ENCODE measurements at places on chromosomes 16 and 17.

GRCh38 chr16:56608043-56608875 lies at the start of gene MT2A:
MT2A (plus strand) TSS chr16:56608584; CDS start chr16:56608656, 72 bp downstream.
- DNase-seq = peak; percentile 92

- peak; percentile 17 for DNase-seq
Measured at GRCh38 chr16:49921791-49922456, 66.0 kb upstream of the ZNF423 start.

DNA sequence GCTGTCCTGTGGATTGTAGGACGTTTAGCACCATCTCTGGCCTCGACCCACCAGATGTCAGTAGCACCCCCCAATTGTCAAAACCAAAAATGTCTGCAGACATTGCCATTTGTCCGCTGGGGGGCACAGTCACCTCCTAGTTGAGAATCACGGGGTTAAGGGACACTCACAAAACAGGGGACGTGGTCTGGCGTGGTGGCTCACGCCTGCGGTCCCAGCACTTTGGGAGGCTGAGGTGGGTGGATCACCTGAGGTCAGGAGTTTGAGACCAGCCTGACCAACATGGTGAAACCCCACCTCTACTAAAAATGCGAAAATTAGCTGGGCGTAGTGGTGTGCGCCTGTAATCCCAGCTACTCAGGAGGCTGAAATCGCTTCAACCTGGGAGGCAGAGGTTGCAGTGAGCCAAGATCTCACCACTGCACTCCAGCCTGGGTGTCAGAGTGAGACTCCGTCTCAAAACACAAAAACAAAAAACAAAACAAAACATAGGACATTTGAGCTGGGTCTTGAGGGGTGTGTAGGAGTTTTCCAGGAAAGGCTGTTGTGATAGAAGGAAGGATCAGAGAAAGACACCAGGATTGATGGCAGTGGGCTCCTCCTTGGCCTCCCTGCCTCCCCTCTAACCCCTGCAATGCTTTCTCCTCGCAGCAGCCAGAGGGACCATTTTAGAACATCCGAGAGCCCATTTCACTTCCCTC lies 171.8 kb upstream of the GSE1 start:
- no peak for DNase-seq

DNA sequence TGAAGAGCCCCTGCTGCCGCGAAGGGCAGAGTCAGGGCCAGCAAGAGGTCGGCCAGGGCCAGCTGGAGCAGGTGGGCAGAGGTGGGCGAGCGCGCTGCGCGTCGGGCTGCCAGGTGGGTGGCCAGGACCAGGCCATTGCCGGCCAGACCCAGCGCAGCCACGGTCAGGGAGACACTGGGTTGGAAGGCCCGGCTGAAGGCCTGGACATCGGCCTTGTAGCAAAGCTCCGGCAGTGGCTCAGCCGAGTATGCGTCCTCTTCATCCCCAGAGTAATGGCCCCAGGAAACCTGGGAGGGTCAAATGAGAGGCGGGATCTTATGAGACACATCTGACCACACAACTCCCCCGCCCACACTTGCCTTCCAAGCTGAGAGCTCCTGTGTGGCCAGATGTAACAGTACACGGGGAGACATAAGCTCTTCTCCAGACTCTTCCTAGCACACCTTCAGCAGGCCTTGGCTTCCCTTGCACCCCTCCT lies 1.3 kb downstream of the CCR10 start:
- no peak for DNase-seq

GRCh38 chr16:11756248-11756647 lies 13.6 kb upstream of the TXNDC11 start:
- no peak for DNase-seq

DNA sequence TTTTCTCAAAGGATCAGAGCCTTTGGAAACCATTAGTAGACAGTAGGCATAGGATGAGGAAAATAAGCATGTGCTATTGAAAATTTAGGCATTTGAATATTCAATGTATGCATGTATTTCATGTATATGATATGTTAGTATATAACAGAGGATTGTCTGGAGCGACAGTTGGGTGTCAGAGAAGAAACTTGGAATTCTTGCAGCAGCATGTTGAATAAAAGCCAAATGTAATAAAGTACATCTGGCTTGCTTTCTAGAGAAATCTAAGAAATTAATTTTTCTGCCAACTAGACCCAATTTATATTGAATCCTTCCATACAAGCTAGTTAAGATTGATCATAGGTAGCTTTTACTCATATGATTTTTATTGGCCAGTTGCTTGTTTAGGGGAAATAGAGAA lies 578.8 kb downstream of the CDH11 start:
- DNase-seq = no peak

GRCh38 chr16:57749101-57749692 lies 13.6 kb downstream of the KATNB1 start:
- DNase-seq = no peak

DNA sequence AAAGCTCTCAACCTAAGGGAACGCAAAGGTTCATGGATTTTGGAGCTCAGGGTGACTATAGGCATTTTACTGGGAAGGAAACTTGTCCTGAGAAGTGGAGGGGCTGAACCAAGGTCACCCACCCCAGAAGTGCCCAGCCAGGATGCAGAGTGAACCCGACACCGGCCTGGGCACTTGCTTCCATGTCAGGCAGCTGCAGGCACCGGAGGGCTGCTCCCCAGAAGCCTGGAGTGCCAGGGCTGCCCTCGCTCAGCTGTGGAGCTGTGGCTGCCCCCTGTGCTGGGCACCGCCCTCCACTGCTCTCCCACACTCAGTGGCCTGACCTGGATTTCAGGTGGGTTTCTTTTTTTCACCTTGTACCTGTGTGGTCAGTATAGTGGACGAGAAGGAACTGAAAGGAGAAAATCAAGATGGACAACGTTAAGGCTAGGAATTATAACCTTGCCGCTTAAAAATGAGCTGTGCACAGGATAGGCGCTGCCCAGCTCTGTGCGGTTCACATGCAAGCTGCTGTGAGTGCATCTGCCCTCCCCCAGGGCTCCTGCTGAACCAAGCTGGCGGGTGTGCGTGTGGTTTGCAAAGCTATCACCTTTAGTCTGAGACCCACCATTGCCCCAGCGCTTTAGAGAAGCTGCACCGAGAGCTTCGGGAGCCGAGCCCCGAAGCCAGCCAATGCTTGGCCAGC lies 2.2 kb downstream of the MAPK8IP3 start:
- DNase-seq = no peak

GRCh38 chr17:13410214-13410613 lies 191.5 kb downstream of the HS3ST3A1 start:
- DNase-seq = no peak

GRCh38 chr17:40632216-40632615 lies 15.4 kb downstream of the SMARCE1 start:
- no peak for DNase-seq

- no peak for DNase-seq
Measured at GRCh38 chr17:65947831-65948230, 244.1 kb downstream of the CEP112 start.

DNA sequence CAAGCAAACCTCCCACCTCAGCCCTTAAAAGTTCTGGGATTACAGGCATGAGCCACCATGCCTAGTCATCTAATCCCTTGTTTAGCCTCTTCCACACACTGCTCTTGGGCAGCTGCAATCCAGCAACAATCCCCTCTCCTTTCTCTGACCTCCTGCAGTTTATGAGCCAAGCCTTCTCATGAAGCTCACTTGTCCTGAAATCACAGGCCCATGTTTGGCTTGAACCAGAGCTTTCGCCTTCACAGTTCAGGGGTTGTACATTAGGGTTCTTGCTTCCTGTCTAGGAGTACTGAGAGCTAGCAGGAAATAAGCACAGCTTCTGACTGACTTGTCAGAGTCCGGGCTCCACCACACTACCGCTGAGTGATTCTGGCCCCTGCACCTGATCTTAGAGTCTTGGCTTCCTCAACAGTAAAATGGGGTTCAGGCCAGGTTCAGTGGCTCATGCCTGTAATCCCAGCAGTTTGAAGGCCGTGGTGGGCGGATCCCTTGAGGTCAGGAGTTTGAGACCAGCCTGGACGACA lies 16.3 kb downstream of the ERAL1 start:
- DNase-seq = no peak

- DNase-seq = no peak
Measured at GRCh38 chr17:56886288-56886731, 27.5 kb downstream of the TRIM25 start.

- no peak for DNase-seq
Measured at GRCh38 chr17:46878055-46878454, 26.7 kb downstream of the WNT9B start.
